ENCODE measurements at places on chromosomes 11 and 22.

- no peak for DNase-seq
Measured at GRCh38 chr11:10916665-10917064, 58.8 kb upstream of the ZBED5 start.

DNA sequence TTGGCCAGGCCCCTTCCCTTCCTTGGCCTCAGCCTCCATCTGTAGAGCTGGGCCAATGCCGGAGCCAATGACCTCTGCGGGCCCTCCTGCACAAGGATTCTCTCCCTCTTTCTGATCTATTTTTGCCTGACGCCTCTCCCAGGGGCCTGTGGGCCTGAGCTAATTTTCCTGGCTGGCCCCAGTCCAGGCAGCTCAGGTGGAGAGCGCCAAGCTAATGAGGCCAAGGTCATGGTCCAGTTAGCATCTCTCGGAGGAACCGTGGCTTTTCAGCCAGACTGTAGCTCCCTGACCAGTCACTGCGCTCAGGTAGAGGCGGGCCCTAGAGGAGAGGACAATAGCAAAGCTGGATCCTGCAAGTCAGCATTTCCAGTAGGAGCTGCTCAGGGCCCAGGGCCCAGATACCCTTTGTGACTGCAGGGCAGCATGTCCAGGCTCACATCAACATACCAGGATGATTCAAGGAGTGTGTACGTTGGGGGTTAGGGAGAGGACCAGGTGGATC lies 43.5 kb downstream of the APOL3 start:
- no peak for DNase-seq

GRCh38 chr11:46347637-46348311 lies 511 bp downstream of the DGKZ start:
- no peak for DNase-seq

- DNase-seq, result no peak
Measured at GRCh38 chr22:38027487-38027886, 29.7 kb upstream of the PICK1 start.

DNA sequence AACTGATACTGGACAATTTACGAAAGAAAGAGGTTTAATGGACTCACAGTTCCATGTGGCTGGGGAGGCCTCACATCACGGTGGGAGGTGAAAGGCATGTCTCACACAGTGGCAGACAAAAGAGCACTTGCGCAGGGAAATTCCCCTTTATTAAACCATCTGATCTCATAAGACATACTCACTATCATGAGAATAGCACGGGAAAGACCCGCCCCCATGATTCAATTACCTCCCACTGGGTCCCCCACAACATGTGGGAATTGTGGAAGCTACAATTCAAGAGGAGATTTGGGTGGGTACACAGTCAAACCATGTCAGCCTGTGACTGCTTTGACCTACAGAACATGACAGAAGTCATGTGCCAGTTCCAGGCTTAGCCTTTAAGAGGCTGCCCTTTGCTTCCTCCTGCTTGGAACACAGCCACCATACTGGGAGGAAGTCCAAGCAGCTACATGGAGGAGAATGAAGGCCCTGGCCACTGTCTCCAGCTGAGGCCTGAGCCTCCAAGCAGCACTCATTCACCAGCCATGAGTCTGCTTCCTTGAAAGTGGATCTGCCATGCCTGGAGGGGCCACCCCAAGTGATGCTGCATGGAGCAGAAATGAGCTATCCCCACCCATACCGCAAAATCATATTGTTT lies 10.9 kb upstream of the GAL start:
- DNase-seq, result no peak

GRCh38 chr11:47414685-47415070 lies 6.3 kb downstream of the SLC39A13 start:
- no peak for DNase-seq

DNA sequence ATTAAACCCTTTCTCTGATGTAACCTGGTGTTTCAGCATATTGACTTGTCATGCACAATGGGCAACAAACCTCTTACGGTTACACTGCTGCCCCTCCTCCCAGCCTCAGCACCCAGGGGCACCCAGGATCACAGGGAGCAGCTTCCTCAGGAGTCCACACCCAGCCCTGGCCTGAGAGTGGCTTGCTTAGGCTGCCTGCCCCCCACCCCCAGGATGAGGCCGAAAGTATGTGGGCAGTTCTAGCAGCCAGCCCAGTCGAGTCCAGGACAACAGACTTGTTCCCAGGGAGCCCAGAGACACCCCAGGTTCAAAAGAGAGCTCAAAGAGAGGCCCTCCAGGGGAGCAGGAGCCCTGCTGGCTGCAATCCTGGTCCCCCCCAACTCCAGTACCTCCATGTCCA lies 108.1 kb upstream of the THY1 start:
- no peak for DNase-seq

- DNase-seq, result no peak
Measured at GRCh38 chr22:19058713-19059451, 63.3 kb downstream of the DGCR2 start.

- DNase-seq, result peak; percentile 77
Measured at GRCh38 chr22:37484480-37485394, 1.4 kb downstream of the MFNG start.

DNA sequence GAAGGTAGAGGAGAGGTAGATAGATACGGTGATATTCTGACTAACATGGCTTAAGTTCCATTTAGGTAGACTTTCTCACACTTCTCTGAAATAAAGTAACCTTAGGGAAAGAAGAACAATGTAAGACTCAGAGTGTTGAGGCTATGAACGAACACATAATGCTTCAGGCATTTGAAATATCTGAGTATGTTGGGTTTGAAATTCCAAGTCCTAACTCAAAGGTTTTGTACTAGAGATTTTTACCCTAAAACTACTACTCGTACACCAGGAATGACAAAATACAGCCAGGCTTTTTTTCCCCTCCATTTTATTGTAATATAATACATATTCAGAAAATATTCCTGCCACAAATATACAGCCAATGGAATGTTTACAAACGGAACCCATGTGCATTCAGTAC lies 592.6 kb downstream of the ETS1 start:
- DNase-seq, result no peak

- DNase-seq, result no peak
Measured at GRCh38 chr22:48802576-48802975, 1025.1 kb downstream of the BRD1 start.

DNA sequence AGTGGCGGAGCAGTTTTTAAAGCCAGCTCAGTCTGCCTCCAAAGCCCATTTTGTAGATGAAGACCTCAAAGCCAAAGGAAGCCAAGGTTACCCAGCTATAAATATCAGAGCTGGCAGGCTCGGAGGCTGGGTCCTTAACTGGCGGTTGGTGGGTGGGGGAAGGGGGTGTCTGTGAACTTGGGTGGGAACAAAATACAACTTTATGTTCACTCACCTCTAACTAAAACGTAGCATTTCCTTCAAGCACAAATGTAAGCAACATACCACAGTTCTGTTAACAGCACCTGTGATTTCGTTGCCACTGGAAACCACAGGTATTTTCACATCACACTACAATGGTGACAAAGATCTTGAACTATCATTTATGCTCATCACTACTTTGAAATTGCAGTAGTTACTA lies 99.7 kb upstream of the SYT13 start:
- DNase-seq, result no peak

DNA sequence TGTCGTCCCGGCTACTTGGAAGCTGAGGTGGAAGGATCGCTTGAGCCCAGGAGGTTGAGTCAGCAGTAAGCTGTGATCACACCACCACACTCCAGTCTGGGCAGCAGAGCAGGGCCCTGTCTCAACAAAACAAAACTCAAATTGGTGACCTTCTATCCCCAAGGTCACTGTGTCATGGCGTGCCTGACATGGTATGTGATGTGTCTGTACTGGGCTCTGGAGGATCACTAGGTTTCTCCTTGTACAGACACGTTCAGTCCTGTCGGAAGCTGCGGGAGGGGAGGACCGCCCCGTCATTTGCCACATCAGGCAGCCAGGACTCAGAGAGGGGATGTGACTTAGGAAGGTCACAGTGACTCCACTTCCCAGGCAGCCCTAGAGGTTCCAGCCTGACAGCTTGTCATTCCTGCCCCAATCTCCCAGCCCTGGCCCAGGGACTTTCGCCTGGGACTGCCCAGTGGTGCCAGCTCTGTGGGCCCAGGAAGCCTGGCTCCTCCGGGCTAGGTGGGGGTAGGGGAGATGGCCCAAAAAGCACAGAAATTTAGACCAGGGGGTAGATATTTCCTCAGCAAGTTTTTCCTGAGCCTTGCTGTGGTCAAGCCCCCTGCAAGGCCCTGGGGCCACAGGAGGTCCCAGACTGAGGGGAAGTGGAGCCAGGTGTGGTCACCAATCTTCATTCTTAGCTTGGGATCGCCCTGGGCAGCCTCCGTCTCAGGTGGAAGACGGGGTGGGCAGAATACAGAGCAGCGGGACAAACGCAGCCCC lies 53.2 kb downstream of the TRIOBP start:
- DNase-seq, result no peak

DNA sequence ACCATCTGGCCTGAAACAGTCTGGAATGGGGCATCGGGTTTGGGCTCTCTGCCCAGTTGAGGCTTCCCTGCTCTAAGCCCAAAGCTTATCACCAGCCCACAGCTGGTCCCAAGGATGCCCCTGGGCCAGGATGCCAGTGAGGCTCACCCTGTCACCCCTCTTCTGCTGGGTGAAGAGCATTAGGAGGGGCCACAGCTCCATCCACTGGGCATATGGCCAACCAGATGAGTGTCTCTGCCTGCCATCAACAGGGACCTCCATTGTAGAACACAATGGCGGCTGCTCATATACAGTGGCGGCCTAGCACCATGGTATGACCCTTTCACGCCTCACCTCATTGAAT lies 5.6 kb downstream of the CHST1 start:
- no peak for DNase-seq

DNA sequence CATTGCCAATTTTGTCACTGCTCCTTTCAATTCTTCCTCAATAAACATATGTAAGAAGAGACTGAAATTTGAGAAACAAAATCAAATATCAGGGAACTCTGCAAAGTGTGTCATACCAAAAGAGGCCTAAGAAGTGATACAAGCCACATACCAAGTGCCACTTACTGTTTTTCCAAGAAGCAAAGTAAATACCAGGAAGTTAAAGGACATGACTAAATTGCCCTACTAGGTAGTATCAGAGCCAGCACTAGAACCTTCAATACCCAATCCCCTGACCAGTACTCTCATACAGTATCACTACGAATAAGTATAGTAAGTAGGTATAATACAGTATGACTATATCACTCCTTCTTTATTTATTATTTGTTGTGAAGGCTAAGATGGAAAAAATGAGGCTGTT lies 13.6 kb downstream of the MAML2 start:
- no peak for DNase-seq

DNA sequence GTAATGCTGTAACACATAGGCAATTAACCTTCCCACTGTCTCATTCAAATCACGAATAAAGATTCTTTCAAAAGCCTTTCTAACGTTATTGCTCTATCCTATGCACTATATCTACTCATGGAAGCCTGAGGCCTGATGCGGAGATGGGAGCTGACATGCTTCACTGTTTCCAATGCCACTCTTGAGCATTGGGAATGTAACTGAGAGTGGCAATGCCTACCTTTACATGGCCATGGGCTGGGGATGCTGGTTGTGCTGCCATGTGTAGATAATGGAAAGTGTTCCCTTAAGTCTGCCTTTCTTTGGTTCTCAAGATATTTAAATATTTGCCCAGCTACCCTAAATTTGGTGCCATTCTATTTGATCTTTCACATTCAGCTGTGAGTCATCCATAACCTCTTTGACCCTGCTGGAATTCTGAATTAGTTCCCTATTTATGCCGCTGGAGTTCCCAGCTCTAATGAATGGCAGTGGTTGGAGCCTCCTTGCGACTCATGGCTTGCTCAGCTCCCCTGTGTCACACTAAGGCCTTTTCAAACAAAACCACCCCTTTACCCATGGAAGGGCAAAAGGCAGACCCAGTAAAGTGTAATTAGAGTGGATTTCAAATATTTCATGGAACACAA lies 21.4 kb upstream of the DKK3 start:
- no peak for DNase-seq

GRCh38 chr22:18031695-18032454 lies 7.5 kb upstream of the MICAL3 start:
- no peak for DNase-seq

DNA sequence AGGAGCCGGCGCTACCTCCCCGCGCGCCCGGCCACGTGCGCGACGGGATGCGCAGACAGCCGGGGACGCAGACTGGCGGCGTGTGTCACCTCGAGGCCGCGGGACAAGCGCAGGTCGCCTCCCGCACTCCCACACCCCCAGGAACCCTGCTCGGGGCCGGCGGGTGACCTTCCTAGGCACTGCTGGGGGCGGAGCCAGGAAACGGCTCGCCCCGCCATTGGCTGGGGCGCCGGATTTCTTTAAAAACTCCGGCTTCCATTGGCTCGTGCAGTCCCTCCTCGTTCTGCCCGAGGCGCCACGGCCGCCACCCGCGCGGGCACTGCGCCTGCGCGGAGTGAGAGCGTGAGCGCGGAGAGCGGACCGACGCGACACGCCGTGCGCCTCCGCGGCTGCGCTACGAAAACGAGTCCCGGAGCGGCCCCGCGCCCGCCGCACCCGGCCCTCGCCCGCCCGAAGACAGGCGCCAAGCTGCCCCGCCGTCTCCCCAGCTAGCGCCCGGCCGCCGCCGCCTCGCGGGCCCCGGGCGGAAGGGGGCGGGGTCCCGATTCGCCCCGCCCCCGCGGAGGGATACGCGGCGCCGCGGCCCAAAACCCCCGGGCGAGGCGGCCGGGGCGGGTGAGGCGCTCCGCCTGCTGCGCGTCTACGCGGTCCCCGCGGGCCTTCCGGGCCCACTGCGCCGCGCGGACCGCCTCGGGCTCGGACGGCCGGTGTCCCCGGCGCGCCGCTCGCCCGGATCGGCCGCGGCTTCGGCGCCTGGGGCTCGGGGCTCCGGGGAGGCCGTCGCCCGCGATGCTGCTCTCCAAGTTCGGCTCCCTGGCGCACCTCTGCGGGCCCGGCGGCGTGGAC lies at the start of gene PIM3:
Gene PIM3, plus strand, starts transcription at position 614 of the 846 bp plus-strand sequence. Its CDS starts 176 bp downstream, at position 790.
- peak; percentile 96 for DNase-seq

DNA sequence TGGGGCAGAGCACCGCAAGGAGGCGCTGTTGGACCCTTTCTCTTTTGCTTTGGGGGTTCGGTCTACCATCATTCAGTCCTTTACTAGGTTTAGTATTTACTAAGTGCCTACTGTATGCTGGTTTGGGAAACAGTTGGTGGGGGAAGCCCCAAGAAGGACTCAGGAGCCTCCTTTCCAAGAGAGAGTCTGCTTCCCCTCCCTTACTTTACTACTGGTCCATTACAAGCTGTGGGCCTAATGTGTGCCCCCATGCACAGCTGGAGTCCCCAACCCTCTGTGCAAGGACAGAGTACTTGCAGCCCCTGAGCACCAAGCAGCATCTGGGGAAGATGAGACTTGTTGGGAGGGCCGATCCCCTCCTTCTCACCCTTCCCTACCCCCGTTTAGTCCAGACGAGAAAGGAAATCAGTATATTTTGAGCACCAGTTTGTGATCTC lies 876 bp upstream of the UBE2L6 start:
- DNase-seq, result peak; percentile 91

DNA sequence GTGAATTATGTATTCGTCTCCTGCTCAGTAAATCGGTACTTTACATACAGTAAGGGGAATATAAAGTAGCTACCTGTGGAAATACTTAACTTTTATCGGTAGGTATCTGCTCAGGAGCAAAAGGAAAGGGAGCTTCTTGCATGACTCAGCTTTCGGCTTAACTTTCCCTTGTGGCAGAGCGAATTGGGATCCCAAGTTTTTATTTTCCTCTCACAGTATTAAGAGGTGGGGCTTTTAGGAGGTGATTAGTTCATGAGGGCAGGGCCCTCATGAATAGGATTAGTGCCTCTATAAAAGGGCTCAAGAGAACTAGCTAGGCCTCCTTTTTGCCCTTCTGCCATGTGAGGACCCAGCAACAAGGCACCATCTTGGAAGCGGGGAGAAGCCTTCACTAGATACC lies 18.7 kb downstream of the RCN1 start:
- no peak for DNase-seq

All from NAMALWA (cell line).